ENCODE measurements at places on chromosomes 7 and 10.

DNA sequence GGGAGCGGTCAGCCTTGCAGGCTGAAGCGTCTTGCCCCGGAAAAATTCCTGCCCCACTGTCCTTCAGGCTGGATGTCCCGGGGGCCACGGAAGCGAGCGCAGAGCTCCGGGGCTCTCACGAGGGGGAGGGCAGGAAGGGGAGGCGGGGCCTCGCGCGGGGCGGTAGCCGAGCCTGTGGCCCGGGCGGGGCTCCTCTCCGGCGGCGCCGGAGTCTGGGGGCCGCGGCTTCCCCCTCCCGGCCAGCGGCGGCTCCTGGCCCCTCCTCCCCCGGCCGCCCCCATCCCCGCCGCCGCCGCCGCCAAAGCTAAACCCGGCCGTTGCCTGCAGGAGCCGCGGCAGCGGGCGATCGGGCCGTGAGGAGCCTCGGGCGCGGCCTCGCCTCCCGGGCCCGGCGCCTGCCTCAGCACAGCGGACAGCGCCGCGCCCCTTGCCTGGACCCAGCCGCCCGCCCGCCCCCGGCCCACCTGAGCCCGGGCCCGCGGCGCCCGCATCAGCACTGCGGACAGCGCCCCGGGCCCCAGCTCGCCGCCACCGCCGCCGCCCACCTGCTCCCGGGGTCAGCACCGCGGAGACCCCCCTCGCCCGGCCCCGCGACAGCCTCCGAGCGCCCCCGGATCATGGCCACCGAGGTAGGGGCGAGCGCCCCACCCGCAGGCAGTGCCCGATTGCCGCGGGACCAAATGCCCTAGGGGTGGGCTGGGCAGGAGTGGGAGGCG, at the start of gene GOLGA7B:
Gene GOLGA7B, plus strand, starts transcription at position 157 of the 716 bp plus-strand sequence. Its CDS starts 461 bp downstream, at position 618.
- DNase-seq: no peak

DNA sequence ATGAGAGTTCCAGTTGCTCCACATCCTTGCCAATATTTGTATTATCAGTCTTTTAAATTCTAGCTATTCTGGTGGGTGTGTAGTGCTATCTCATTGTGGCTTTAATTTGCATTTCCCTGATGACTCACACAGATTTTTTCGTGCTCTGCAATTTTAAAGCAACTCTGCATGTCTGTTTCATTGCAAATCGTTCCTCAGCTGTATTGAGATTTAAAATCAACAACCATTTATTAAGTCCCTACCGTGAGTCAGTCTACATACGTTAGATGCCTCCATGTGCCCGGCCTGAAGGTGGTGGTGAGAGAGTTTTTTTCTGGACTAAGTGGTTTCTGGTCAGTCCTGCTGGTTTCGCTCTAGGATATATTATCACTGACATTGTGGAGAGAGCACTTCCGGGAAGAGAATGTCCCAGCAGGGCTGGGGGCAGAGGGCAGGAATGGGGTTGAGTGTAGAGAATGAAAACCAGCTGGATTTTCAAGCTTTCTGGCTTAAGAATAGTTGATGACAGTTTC, 8.4 kb upstream of the HYCC1 start:
- no peak for DNase-seq

DNA sequence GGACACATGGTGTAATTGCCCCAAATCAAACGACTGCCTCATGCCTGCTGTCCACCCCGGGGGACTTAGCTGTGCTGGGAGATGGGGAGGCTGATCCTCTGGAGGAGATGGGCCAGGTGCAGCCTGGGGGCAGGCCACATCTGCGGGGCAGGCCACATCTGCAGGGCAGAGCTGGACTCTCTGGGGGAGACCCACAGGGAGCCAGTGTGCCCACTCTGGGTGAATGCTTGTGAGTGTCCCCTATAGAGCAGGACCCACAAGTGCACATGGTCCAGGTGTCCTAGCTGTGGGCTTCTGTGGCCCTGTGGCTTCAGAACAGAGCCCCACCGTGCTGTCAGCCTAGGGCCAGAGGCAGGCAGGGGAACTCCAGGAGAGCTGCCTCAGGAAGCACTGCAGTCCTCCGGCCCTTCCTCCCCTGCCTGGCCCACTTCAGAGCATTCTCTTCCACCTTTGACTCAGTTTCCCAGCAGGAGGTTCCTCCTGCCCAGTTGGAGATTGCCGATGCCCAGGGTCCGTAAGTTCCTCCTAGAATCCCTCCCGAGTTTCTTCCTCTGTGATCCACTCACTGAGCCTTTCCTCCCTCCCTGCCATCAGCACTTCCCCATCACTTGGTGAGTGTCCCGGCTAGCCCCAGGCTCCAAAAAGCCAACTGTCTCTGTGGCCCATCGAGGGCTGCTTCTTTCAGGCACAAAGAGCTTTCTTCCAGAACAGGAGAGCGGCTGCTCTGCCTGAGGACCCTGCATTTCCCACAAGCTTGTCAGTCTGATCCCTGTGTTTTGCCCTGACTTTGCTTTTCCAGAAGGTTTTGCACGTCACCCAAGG, 50.3 kb downstream of the ADCYAP1R1 start:
- no peak for DNase-seq

DNA sequence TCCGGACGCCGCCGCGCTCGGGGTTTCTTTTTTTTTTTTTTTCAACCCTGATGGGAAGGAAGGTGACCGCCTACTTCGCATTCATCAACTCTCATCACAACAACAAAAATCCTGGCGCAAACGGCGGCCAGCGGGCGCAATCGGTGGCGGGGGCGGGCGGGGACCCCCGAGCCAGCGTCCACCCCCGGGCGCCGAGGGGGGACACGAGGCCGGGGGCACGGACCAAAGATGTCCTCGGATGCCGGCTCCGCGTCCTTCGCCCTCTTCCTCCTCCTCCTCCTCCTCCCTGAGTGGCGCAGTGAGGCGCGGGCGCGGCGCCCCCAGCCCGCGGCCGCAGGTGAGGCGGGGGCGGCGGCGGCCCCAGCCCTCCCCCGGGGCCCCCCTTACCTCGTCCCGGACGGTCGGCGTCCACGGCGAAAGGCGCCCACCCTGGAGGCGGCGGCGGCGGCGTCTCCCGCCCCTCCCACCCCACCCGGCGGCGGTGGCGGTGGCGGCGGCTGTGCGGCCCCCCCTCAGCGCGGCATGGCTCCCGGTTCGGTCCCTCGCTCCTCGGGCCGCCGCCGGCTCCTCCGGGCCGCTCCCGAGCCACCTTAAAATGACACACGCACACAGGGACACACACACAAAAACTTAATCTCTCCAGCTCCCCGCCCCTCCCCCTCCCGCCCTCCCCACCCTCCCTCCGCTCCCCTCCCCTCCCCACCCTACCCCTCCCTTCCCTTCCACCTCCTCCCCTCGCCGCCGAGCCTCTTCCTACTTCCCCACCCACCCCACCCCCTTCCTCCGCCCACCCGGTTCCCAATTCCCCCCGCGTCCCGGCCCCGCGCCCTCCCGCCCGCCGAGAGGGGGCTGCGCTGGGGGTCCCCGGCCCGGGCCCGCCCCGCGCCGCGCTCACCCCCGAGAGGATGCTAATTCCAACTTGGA, at the start of gene CTBP2:
Gene CTBP2, minus strand, starts transcription at position 632 of the 924 bp plus-strand sequence.
- DNase-seq: peak; percentile 64

- no peak for DNase-seq
Measured at GRCh38 chr10:86522510-86522855, 891 bp upstream of the WAPL start.

DNA sequence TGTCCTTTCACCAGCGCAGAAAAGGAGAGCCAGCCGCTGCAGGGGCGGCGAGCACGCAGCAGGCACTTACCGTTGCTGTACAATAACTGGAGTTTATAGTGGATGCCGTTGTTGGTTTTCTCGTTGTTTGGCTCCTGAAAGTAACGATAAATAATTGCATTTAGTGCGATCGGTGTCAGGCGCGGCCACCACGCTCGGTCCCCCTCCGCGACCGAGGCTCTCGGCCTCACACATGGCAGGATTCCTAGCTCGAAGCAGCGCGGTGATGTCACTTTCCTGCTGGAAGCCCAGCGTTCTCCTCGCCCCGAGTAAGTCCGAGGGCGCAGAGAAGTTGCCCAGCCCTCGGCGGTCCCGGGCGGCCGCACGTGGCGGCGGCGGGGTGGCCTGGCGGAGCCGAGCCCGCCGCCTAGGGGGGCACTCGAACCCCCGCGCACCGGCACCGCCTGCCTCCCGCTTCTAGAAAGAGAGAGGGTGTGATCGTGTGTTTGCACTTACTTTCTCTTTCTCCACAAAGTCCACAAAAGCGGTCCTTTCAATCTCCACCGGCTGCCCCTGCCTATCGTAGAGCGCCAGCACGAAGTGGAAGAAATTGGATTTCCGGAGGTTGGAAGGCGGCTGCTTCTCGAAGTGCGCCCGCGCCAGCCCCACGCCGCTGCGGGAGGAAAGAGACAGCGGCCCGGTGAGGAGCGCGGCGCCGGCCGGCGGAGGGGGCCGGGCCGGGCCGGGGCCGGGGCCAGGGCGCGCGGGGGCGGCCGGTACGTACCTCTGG, 1.0 kb downstream of the EBF3 start:
- DNase-seq: no peak

- no peak for DNase-seq
Measured at GRCh38 chr7:131008840-131009711, 275.1 kb upstream of the KLF14 start.

DNA sequence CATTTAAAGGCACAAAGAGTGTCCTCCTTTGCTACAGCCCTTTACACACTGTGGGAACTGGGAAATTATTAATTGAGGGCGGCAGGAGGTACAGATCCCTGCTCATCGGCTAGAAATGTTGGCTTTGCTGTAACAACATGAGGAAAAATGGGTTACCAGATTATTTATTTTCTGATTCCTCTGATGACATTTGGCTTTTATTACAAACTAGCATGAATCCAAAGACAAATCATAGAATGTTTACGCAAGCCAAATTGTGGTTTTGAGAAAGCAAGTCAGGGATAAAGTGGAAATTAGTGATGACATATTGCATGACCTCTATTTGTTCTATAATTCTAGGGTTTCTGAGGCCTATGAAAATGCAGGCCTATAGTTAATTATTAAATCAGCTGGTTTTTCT, 126.1 kb upstream of the TMEM196 start:
- no peak for DNase-seq

GRCh38 chr7:116356979-116357378, 142.6 kb upstream of the CAV2 start:
- no peak for DNase-seq

DNA sequence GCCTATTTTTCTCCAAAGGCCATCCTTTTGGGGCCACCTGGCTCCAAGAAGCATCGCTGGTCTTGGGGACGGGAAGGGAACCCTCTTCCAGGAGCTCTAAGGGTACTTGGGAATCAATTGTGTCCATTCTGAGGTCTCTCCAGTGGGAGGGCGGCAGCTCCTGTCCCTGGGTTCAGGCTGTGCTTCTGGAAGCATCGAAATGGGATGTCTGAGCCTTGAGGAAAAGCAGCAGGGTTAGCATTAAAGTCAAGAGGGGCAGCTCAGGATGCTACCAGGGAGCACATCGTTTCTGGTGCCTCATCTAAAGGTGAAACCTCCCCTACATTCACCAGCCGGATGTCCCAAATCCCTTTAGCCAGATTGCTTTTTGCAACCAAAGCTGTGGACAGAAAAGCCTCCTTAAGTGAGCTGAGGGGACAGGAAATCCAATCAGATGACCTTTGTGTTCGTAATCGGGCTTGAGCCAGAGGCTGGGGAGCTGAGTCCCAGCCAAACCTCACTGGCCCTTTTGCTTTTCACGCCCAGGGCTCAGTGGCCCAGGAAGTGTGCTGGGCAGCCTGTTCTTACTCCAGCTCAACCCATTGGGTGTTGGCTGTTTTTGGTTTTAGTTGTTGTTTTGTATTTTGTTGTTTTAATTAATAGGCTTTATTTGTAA, 88.8 kb upstream of the ANLN start:
- no peak for DNase-seq

- DNase-seq: no peak
Measured at GRCh38 chr10:73439605-73440312, 6.4 kb upstream of the MSS51 start.

GRCh38 chr7:99557196-99557607, 1.2 kb upstream of the ZNF655 start:
- DNase-seq: no peak

DNA sequence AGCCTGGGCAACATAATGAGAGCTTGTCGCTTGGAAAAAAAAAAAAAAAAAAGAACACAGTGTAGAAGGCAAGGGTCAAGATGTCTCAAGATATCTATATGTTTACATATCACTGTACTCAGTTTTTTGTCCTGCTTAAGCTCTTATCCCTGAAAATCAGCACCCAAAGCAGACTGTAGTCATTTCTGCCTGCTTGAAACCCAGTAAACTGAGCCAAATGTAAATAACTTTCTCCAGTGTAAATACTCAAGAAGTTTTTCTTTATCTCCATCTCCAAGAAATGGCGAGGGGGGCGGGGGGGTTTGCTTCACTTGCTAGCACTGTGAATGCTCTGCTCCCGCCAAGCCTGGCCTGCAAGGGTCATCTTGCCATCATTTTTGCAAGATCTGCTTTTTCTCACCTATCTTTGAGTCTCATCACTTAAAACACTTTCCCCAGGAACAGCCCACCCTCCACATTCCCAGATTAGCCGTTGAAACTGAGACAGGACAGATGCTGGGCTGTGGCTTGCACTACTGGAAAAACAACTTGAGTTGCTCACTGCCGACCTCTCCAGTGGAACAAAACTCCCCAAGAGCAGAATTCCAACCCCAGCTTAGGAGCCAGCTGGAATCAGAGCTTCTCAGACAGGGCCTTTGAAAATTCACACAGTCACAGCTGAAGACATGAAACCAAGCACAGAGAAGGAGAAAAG, 54.6 kb downstream of the AFAP1L2 start:
- no peak for DNase-seq

DNA sequence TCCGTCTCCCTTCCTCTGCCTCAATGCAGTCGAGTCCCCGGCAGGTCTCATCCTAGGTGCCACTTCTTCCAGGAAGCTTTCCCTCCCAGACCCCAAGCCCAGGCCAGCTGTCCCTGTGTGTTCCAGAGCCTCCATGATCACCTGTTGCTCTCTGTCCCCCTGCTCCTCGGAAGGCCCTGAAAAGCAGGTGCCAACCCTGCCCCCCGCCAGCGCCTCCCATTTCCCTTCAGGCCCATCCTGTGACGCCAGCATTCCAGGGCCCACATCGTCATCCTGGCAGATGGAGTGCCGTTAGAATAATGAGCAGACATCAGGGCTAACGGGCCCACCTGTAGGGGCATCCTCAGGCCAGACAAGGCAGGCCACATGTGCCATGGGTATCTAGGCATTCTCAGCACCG, 253.0 kb upstream of the PPP2R2D start:
- no peak for DNase-seq

GRCh38 chr10:114504769-114505579, 100.7 kb upstream of the AFAP1L2 start:
- no peak for DNase-seq

Data from anterior cingulate cortex (tissue), 58 donors.